IMR-90 (cell line): ENCODE measurements at places on chromosomes 1 and 21.

DNA sequence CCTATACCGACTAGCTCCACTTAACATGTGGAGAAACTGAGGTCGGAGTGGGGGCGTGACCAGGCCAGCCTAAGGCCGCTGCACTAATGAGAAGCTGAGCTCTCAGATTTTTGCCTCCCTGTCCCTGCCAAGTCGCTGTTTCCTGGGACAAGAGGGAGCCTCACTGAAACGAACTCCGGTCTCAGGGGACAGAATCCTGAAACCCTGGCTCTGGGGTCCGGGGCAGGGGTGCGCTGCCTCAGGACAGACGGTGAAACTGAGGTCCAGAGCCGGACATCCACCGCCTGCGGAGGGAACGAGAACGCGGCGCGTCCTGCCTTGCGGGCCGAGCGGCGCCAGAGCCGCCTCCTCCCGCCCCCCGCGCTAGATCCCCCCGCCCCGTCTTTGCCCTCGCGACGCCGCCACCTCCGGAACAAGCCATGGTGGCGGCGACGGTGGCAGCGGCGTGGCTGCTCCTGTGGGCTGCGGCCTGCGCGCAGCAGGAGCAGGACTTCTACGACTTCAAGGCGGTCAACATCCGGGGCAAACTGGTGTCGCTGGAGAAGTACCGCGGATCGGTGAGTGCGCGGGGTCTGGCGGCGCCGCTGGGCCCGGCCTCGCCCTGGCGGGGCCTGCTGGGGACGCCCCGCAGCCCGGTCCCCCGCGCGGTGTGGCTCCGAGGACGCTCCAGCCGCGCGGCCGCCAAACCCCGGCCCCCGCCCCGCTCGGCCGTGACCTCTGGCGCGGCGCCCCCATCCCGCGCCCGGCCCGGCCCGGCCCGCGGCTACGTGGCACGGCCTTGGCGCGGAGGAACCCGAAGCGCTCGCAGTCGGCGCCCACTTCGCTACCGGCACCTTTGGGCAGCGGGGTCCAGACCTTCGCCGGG, at the start of gene GPX7:
Gene GPX7 (plus strand): TSS at position 381 of the 865 bp plus-strand sequence. CDS start 39 bp downstream, at position 420.
- H3K4me3 ChIP-seq, result peak within 1 kb of the TSS; percentile 34
- peaks cover 13% of the 10 kb centered on the region for H3K27me3 ChIP-seq
- peak within 1 kb of the TSS; percentile 42; the same call in 1 of the 2 replicates for H3K27ac ChIP-seq
- H3K36me3 ChIP-seq, result no peaks in the 10 kb centered on the region

GRCh38 chr1:241942738-241943137, 14.8 kb upstream of the BECN2 start:
- no peak overlapping the region for H3K4me3 ChIP-seq
- no peak for DNase-seq
- no peaks in the 10 kb centered on the region for H3K4me1 ChIP-seq
- H3K27me3 ChIP-seq, result no peaks in the 10 kb centered on the region

GRCh38 chr1:66644331-66644730, 107.9 kb upstream of the DYNLT5 start:
- H3K4me1 ChIP-seq, result no peaks in the 10 kb centered on the region
- no peak overlapping the region for H3K27ac ChIP-seq
- peaks cover 56% of the 10 kb centered on the region for H3K36me3 ChIP-seq

DNA sequence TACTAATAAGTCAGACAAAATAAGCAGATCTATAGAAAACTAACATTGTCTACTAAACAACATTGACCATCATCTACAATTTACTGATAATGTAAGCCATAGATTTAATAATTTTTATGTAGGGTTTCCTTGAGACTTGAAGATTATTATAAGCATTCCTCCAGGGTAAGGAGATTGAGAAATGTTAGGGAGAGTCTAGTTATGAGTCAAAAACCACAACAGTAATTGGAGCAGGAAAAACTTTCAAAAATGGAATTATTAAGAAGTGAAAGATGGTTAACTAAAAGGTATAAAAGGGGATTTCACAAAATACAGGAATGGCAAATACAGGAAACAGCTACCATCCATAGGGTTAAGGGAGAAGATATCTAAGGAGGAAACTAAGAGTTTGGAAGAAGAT, 12.4 kb upstream of the UHMK1 start:
- H3K36me3 ChIP-seq, result no peaks in the 10 kb centered on the region
- H3K4me3 ChIP-seq, result no peak overlapping the region
- no peaks in the 10 kb centered on the region for H3K27me3 ChIP-seq
- H3K27ac ChIP-seq, result no peak overlapping the region
- peak; percentile 18 for DNase-seq
